Astrocyte of the spinal cord (primary cell): ENCODE measurements at places on chromosomes 16 and 17.

DNA sequence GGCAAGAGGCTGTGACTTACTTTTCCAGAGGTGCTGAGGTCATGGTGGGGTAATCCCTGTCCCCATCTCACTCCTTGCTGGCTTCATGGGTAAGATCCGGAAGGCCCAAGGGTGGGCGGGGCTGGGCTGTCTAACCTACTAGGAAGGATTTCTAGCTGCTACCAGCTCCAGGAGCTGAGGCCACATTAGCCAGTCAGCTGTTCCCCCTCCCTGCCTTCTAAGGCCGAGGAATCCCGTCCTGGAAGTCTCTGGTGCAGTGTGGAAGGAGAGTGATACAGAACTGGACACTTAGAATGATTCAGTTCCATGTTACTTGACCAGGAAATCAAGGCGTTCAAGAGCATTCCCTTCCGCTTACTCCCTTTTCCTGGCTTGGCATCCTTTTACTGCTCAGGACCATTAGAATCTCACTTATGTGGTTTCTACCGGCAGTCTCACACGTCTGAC lies 8.9 kb downstream of the GNGT2 start:
- peak; percentile 64 for DNase-seq

- DNase-seq, result no peak
Observed at GRCh38 chr16:22008215-22009059, 526 bp downstream of the MOSMO start.

DNA sequence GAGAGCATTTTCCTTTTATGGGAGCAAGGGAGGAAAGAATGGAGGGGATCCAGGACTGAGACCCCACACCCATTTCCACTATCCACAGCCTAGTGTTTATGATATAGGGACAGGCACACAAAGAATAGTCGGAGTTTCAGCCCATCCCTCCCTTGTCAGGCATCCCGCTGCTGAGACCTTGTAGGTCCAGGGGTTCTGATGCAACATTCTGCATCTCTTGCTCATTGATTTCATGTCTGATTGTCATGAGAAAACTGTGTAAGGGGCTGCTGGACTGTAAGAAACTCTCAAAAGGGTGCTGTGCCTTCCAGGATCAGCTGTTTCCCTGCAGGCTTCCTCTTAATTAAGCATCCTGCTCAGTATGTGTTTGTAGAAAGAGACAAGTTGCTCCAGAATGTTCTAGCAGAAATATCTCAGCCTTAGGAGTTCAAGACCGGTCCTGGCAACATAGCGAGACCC lies 5.3 kb upstream of the POLR3E start:
- DNase-seq, result peak; percentile 35

- no peak for DNase-seq
Observed at GRCh38 chr17:81222620-81222905, 202 bp downstream of the CEP131 start.

GRCh38 chr16:11755022-11755760 lies 12.5 kb upstream of the TXNDC11 start:
- DNase-seq, result peak; percentile 28

DNA sequence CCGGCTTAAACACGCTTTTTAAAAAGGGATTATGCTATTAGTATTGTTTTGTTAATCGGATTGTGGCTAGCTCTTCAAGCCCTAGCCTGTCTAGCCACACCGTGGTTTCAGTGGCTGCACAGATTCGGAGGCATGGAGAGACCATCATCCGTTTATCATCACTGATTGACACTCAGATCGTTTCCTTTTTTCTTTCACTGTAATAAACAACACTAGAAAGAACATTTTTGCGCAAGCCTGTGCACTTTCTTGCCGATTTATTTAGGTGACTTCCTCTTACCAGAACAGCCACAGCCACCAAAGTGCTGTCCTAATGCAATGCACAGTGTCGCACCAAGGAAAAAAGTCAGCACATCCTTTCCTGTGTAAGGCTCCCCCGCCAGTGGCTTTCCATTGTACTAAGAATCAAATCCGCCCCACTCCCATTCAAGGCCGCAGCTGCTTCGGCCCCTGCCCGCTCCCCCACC lies 78.2 kb downstream of the CRISPLD2 start:
- no peak for DNase-seq

DNA sequence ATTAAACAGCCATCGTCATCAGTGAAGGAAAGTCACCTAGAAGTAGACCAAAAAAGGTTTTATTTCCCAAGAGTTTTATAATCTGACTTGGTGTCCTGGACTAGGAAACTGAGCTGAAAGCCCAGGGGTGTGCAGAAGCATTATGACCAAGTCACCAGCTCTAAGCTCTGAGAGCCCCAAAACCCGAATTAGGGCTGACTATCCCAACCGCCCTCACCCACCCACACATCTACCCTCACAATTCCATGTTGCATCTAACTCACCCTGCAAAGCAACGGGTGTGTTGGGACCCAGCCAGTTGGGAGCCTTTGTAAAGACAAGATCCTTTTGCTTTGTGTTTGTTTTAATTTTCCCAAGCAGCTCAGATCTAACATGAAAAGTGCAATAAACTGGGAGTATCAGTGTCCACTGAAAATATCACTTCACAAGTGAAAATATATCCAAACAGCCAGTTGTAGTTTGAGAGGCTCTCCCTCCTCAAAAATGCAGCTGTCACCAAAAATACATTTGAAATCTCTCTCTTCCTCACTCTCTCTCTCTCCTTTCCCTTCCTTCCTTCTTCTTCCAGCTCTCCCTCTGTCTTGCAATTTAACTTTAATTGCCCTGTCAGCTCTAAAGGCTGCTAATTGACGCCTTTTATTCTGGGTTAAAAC lies 16.2 kb upstream of the NOG start:
- no peak for DNase-seq

GRCh38 chr17:70552230-70552981 lies 383.1 kb downstream of the KCNJ2 start:
- DNase-seq, result peak; percentile 70

GRCh38 chr17:2946144-2946543 lies 117.3 kb downstream of the OR1D5 start:
- DNase-seq, result no peak

- no peak for DNase-seq
Observed at GRCh38 chr16:78195797-78196196, 96.3 kb downstream of the WWOX start.

DNA sequence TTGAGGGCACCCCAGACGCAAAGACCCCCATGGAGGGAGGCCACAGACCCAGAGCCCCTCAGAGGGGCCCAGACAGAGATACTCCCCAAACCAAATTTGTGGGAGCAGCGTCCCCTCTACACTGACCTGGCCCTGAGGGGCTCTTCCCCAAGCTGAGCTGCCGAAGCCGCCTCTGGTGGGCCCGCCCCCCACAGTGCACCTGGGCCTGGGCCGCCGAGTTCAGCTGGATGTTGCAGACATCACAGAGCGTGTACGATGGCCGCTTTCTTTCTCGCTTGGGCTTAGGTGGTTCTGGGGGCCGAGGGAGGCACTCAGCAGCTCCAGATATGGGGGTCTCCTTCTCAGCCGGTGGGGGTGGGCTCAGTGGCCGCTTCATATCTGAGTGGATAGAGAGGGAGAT lies 12.3 kb upstream of the C17orf113 start:
- DNase-seq, result no peak

DNA sequence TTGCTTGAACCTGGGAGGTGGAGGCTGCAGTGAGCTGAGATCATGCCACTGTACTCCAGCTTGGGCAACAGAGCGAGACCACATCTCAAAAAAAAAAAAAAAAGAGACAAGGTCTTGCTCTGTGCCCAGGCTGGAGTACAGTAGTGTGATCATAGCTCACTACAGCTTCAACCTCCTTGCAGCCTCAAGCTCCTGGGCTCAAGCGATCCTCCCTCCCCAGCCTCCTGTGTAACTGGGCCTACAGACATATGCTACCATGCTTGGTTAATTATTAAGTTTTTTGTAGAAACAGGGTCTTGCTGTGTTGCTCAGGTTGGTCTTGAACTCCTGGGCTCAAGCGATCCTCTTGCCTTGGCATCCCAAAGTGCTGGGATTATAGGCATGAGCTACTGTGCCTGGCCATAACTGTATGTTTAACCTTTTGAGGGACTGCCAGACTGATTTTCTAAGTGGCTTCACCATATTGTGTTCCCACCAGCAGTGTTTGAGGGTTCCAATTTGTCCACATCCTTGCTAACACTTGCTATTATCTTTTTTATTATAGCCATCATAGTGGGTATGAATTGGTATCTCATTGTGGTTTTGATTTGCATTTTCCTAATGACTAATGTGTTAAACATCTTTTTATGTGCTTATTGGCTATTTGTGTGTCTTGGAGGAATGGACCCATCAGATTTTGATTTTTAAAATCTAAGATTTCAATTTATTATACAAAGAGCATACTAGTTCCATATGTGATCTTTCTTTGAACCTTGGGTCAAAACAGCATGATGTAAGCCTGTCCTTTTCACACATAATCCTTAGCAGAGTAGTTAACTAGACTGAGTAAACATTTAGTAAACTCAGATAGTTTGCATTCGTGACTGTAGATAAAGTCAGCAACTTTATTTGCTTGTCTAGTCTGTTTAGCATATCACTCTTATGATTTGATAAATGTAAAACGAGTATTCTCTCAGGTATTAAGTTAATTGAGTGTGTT lies 38.1 kb upstream of the KPNB1 start:
- no peak for DNase-seq

DNA sequence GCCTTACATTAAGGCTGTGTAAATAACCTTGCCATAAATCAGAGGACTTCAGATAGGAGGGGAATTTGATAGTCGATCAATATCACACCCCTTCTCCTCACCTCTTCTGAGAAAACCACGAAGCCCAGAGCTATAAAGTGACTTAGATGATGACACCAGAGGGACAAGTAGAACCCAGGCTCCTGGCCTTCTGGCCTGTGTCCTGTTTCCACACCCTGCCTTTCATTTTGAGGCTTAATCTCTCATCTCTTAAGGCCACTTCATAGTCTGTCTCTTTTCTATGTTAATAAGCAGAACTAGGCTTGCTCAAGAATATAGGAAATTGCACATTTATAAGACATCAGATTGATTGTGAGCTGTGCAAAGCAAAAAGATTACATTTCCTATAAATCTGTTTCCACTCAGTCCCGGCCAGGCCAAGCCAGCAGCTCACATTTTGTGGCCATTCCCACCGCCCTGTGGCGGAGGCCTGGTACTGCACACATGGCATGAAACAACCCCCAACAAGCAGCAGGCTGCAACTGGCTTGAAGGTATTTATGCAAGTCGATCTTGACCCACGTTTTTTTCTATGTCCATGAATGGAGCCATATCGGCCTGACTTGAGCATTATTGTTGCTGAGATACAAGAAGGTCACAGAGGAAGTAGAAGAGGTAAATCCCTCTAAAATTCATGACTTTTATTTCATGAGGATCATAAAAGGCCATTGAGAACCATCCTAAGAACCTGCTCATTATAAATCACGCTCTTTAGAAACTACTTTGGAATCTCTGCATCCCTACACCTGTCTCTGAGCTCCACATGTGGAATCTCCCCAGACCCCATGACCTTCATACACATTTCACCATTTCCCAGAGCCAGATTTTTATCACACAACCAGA lies 93.7 kb downstream of the PMP22 start:
- DNase-seq, result peak; percentile 80

DNA sequence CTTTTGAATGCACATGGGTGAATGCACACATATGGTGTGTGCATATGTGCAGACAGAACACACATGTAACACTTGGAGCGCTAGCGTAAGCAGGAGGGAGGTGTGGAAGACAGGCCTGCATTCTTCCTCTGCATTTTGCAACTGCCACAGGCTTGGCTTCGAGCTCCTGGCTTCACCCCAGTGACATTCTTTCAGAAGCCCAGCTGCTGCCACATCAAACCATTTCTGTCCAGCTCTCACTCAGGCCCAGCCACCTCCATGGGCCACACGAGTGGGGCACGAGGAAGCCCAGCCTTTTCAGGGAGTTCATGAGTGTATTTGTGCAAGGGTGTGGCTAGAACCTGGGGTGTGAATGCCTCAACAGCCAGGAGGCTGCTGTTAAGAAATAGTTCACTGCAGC lies 18.8 kb downstream of the LGALS3BP start:
- DNase-seq, result no peak

DNA sequence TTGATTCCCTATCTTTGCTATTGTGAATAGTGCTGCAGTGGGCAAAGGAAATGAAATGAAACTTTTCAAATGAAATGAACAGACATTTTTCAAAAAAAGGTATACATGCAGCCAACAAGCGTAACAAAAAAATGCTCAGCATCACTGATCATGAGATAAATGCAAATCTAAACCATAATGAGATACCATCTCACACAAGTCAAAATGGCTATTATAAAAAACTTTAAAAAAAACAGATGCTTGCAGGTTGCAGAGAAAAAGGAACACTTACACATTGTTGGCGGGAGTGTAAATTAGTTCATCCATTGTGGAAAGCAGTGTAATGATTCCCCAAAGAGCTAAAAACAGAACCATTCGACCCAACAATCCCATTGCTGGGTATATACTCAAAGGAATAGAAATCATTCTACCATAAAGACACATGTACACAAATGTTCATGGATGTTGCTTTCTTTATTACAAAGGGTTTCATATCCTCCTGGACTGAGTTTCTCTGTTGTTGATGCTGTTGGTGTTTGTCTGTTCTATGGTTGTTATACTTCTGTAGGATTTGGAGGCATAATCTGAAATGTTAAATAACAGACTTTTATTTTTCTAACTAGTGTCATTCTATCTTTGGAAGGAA lies 99.3 kb upstream of the SOX9 start:
- no peak for DNase-seq

- no peak for DNase-seq
Observed at GRCh38 chr16:21284414-21284813, 6.3 kb upstream of the CRYM start.

DNA sequence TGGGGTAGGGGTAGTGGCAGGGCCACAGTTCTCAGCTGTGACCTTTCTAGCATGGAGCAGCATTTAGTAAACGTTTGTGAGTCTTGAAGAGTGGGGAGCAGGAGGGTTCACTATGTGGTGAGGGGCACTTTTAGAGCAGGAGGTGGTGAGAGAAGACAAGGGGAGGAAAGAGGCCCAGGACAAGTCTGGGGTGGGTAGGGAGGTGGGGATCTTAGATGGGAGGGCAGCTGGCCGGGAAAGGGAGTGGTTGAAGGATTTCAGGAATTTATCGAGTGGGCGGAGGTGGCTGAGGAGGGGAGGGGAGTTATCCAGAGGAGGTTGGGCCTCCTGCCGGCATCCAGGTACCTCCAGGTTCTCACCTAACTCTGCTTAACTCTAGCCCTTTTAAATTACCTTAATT lies 1.9 kb downstream of the CLEC16A start:
- no peak for DNase-seq

DNA sequence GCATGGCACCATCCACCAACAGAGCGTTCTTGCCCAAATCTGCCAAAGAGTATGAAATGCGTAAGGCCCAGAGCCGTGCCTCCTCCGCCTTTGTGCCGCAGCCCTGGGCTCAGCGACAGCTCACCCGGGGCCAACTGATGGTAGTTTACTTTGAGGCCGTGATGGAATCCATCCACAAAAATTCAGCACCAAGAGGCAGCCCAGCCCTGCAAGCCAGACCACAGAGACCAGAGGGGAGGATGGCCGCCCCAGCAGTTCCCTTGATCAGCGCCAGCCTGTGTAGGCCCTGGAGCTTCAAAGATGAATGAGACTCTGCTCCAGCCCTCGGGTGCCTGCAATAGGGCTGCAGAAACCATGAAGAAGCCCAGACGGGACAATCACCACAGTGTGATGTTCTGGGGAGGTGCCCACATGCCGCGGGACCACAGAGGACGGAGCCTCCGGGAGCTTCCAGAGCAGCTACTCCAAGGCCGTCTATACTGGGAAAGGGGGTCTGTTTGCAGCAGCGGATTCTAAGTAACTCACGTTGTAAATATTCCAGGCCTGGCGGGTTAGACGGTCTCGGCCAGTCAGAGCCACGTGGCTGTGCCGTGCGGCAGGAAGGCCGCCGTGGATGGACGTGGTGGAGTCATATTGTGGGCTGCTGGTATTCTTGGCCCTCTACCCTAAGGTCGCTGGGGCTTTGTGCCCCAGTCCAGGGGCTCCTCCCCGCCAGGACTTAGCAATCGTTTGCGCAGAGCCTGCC lies 80.3 kb downstream of the RBFOX3 start:
- DNase-seq, result no peak

GRCh38 chr16:29990883-29991570 lies 4.4 kb downstream of the HIRIP3 start:
- DNase-seq, result no peak
